NCI-H1092 (cell line): ENCODE measurements at places on chromosomes 16 and 17.

DNA sequence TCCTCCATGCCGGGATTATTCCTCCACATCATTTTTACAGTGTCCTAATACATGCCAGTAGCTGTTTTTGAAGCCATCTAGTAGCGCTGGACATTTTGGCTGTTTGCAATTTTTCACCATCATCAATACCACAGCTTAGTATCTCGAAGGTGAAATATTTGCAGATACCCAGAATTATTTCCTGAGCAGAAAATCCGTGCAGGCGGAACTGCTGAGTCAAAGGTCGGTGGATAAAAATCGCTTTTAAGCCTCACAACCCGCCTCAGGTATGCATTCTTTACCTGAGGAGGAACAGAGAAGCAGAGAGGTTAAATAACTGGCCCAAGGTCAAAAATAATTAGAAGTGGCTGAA, 584 bp upstream of the TNRC6A start:
- DNase-seq = no peak

- DNase-seq = no peak
Measured at GRCh38 chr17:29159306-29159860, 20.8 kb downstream of the MYO18A start.

DNA sequence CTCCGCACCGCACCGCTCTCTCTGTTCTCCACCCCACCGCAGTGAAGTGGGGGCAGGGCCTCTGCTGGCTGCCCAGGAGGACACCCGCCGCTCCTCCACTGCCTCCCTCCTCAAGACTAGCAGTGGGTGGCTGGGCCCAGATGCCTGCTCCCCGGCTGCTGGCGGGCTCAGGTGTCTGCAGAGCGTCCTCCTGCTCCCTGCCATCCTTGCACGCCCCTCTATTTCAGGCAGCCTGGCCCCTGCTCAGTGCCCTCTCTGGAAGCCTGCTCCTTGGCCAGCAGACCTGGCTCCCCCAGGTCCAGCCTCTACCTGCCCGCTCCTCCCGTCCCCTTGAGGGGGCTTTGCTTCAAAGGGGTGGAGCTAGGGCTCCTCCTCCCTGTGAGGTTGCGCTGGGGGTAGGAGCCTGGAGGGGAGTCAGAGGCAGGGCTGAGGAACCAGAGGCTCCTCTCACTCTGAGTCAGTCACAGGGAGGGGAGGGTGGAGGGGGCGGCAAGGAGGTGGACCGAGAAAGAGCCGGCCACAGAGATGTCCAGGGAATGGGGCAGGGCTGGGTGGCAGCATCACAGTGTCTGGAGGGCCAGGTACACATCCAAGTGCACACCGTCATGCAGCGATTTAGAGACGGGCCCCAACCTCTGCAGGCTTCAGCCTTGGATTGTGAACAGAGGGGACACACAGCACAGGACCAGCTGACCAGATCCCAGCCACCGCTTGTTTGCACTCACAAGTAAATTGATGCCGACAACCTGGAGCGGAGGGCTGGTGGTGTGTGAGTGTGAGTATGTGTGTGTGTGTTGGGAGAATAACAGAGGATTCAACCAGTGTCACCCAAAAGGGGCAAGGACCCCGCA, 9.8 kb upstream of the TMEM92 start:
- no peak for DNase-seq

- no peak for DNase-seq
Measured at GRCh38 chr17:83079766-83080578, 563 bp downstream of the METRNL start.

GRCh38 chr16:86834451-86835035, 256.2 kb downstream of the FOXL1 start:
- no peak for DNase-seq

DNA sequence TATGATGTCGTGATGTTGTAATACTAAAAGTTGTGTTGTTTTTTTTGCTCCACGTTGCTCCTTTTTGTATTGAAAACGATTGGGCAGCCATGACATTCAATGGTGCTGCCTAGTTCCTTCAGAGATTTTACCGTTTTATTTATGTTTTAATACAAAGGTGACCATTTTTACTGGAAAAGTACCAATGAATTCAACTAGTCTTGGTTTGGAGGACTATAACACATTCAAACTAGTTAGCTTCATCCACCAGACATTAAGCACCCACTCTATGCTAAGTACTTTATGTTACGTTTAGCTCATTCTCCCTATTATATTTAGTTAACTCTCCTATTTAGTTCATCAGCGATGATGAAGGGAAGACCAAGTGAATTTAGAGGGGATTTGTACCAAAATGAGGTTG, 116.6 kb upstream of the TBX2 start:
- DNase-seq = no peak

DNA sequence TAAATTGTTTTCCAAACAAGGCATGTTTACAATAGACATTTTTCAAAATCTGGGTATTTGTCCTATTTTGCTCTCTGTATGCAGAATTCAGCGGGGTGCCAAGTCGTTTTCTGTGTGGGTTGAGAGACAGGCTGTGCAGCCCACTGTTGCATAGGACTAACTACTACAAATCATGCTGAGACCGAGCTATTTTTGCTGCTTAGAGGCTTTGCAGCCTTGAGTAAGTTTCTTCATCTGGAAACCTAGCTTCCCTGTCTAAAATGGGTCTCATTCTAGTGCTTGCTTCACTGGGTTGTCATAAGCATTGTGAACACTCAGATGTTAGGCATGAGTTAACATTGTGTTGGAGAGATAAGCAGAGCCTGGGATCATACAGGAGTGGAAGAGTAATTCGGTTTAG, 1.3 kb downstream of the PRPSAP2 start:
- no peak for DNase-seq

DNA sequence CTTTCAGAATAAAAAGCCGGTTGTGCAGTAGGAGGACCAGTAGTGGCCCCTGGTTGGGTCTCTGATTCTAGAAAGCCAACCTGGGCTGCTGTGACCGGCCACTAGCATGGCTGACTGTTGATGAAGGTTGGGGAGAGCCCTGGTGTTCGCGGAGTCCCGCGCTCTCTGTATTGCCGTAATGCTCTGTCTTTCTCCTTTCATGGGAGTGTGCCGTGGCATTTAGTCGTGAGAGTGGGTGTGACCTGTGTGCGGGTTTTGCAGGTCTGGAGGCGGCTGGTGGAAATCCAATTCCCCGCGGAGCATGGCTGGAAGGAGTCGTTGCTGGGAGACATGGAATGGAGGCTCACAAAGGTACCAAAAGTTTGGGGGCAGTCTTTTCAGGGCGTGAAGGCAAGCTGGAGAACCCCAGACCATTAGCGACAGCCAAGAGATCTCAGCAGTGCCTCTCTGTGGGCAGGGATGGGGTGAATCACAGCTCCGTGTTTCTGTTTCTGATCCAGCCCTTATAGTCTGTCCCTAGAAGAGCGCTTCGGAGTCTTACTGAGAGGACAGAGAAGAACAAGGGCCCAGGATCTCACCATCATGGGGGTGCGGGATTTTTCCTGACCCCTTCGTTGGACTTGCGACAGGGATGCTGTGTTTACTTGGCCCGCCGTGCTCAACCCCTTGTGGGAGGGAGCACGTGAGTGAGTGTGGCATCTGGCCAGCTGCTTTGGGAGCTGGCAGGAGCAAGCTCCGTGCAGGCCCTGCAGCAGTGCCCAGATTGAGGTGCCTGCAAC, 56.5 kb downstream of the RNF213 start:
- no peak for DNase-seq

- no peak for DNase-seq
Measured at GRCh38 chr17:15942207-15942833, 2.6 kb upstream of the ADORA2B start.

DNA sequence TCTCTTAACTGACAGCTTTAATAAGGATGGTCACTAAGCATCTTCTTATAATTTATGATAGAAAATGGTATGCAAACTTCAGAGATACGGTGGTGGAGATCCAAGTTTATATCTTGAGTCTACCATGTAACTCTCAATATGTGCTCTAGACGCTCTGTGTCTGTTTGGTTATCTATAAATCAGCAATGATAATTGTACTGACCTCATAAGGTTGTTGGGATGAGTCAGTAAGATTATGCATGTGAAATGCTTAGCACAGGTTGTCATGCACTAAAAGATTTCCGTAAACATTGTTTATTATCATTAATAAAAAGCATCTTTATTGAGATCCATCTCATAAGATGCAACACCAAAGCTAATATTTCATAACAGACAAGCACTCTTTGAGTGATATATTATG, 1094.9 kb upstream of the EEF2KMT start:
- DNase-seq = no peak

- no peak for DNase-seq
Measured at GRCh38 chr17:72427761-72428109, 306.9 kb downstream of the SOX9 start.

DNA sequence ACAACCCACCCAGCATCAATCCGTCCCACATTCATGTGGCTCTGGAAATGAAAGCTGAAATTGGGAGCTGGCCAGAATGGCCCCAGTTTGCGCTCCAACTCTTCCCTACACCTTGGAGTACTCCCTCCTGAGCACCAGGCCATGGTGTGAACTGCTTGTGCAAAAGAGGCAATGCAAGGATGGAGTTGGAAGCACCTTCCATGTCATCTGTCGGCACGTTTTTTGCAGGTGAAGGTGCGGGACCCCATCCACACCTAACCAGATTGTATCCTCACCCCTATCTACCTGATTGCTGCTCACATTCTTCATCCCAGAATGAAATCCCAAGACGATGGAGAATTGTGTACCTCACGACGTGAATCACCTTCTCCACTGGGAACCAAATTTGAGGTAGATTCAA, 136.6 kb upstream of the WSB1 start:
- DNase-seq = no peak

GRCh38 chr16:11258553-11259492, 2.8 kb upstream of the SOCS1 start:
- no peak for DNase-seq

DNA sequence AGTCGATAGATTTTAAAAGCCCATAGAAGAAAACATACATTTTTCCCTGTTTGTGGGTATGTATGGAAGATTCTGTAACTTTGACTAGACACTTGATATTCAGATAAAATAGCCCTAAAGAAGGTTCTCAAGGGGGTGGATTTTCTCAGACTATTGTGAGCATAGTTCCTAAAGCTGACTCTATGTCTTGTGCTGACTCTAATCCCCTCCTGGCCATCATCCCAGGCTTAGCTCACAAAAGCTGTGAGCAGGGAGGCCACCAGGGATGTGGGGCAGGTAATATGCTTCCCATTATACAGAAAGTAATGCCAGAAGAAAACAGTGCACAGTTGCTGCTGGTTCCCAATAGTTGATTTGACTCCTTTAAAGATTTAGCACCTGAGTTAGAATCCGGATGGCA, 32.0 kb downstream of the CDH13 start:
- DNase-seq = no peak

- DNase-seq = no peak
Measured at GRCh38 chr17:37485938-37486570, 3.6 kb upstream of the DUSP14 start.

GRCh38 chr17:27585153-27585681, 45.8 kb upstream of the LGALS9 start:
- DNase-seq = no peak

DNA sequence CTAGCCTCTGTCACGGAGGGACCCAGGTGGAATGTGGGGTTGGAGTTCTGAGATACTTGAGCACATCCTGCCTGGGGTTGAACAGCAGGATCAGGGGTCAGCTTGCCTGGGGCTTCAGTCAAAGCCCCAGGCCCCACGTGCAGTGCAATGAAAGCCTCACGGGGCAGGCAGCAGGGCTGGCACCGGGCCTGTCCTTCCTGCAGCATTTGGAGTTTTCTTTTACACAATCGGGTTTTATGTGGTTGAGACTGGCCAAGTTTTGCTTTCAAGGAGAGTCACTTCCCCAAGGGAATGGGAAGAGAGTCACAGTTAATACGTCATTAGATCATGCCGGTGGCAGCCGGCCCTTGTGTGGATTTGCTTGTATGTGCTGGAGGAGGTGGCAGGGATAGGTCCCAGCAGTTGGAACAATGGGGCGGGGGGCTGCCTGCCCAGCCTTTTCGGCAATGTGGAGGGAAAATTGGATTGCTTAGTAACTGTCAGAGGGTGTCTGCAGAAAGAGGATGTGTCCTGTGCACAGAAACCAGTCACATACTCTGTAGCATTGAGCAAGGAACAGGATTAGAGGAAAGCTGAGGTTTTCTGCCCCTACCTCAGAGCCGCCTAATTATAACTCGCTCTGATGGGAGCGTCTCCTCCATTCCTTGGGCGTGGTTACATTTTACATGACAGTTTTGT, 4.5 kb downstream of the RMI2 start:
- no peak for DNase-seq

- DNase-seq = no peak
Measured at GRCh38 chr16:23407436-23408127, 45.4 kb downstream of the COG7 start.

DNA sequence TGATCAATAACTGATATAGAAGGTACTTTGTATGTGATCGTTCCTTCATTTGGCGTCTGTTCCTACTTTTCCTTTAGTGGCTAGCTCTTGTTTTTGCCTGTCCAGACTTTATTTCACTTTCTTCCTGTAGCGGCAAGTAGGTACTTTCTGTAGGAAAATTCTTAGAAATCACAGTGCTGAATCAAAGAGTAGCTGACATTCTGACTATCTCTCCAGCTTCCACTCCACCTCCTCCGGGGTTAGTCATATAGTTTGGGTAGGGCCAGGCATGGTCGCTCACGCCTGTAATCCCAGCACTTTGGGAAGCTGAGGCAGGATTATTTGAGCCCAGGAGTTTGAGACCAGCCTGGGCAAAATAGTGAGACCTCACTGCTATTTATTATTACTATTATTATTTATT, 29.9 kb upstream of the PAFAH1B1 start:
- DNase-seq = no peak

DNA sequence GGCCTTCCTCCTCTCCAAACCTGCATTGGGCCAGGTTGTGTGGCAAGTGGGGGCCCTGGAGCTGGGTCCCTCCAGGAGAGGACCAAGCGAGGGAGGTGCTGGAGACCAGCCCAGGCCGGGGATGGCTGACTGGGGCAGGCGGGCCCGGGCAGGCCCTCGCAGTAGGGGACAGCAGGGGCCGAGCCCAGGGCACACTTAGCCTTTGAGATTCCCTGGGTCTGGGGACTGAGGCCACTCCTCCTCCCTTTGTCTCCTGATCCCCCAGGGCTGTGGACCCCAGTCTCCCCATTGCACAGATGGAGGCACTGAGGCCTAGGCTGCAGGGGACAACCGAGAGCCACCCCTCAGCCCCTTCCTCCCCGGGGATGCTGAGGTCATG, 5.2 kb downstream of the FOXJ1 start:
- DNase-seq = no peak

DNA sequence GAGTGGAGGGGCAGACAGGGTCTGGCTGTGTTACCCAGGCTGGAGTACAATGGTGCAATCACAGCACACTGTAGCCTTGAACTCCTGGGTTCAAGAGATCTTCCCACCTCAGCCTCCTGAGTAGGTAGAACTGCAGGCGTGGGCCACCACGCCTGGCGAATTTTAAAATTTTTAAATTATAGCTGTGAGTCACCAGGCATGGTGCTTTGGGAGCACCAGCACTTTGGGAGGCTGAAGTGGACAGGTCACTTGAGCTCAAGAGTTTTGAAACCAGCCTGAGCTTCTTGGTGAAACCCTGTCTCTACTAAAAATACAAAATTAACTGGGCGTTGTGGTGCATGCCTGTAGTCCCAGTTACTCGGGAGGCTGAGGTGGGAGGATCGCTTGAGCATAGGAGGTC, 114.0 kb downstream of the CHD9 start:
- no peak for DNase-seq

GRCh38 chr17:75755205-75755901, 9.6 kb downstream of the GALK1 start:
- DNase-seq = no peak

- DNase-seq = no peak
Measured at GRCh38 chr16:81014672-81015071, 7.7 kb downstream of the CENPN start.

- no peak for DNase-seq
Measured at GRCh38 chr17:60249290-60249826, 99.6 kb downstream of the CA4 start.
